Bone marrow (tissue), 2 donors: ENCODE measurements at places on chromosomes 11 and 22.

DNA sequence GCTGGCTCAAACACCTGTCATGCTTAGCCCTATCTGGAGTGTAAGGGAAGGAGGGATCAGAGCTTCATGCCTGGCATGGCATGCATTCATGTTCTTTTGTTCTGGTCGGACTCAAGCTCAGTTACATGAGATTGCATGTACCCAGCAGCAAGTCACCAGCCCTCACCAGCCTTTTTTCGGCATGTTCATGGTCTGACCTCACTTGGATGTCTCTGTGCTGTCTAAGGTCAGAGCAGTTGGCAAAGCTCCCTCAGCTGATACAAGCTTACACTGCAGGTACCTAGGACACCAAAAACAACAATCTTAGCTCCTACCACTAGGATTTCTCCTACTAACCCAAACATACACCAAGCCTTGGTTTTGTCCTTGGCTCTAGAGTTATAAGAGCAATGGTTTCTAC lies 152.6 kb downstream of the BARX2 start:
- DNase-seq: no peak

DNA sequence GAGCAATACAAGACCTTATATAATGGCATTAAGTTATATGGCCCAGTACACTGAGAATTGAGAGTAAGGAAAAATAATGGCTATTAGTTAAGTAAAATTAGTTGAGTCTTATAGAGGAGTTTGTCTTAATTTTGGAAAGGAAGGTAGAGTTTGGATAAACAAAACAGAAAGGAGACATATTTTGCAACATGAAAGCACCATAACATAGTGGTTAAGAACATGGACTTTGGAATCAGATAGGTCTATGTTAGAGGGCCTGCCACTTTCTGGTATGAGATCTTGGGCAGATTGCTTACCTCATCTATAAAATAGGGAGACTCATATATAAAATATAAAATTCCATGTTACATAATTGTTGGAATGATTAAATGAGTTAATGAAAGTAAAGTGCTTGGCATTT lies 68.9 kb downstream of the CSTPP1 start:
- DNase-seq: no peak

DNA sequence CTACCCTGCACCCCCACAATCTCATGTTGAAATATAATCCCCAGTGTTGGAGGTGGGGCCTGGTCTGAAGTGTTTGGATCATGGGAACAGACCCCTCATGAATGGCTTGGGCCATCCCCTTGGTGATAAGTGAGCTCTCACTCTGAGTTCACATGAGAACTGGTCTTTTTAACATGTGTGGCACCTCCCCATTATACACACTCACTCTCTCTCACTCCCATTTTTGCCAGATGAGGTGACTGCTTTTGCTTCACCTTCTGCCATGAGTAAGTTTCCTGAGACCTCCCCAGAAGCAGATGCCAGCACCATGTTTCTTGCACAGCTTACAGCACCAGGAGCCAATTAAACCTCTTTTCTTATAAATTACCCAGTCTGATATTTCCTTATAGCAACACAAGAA lies 32.1 kb upstream of the DRD2 start:
- no peak for DNase-seq

- no peak for DNase-seq
Observed at GRCh38 chr11:19365743-19366410, 125.1 kb upstream of the E2F8 start.

- no peak for DNase-seq
Observed at GRCh38 chr11:70146895-70147520, 56.1 kb upstream of the FADD start.

GRCh38 chr11:103228807-103229206 lies 119.6 kb downstream of the DYNC2H1 start:
- no peak for DNase-seq

GRCh38 chr11:91295591-91295990 lies 929.0 kb upstream of the FAT3 start:
- DNase-seq: no peak

DNA sequence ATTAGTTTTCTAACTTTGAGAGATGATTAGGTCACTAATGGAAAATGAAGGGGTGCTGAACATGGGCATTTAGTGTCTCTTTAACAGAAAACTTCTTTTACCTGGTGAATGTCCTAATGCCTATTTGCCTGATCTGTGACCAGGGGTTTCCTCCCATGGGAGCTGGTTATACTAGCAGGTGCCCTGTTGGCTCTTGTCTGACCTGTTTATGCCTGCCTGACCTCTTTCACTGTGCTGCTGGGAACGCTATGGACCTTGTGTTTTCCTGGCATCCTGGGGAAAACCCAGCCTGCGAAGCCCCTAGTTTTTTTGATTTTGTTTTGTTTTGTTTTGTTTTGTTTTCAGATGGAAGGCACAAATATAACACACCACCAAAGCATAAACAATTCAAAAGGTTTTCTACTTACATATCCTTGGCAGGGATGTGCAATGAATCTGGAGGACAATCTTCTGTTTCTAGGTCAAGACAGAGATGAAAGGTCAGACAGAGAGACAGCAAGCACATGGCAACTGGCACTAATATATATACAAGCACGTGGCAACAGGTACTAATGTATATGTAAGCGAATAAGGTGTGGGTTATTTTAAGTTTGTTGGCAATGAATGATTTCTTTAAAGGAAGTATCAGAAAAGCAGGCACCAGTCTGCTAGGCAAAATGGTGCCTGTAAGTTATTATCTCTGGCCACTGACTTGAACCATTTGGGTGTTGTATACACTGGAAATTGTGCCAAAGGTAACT lies 390.2 kb downstream of the LUZP2 start:
- no peak for DNase-seq

DNA sequence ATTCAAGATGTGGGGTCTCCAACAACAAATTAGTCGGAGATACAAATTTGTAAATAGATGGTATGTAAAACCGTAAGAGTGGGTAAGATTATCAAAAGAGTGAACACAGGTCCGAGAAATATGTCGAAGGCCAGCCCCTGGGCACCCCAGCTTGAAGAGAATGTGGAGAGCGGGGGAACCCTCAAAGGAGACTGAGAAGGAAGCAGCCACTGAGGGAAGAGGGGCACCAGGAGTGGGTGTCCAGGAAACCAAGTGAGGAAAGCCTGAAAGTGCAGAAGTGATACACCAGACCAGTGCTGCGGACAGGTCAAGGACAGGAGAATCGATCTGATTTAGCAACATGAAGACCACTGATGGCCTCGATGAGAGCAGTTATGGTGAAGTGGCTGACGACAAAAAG lies 14.4 kb downstream of the APOL5 start:
- no peak for DNase-seq
